ENCODE measurements at places on chromosomes 1 and 21.

DNA sequence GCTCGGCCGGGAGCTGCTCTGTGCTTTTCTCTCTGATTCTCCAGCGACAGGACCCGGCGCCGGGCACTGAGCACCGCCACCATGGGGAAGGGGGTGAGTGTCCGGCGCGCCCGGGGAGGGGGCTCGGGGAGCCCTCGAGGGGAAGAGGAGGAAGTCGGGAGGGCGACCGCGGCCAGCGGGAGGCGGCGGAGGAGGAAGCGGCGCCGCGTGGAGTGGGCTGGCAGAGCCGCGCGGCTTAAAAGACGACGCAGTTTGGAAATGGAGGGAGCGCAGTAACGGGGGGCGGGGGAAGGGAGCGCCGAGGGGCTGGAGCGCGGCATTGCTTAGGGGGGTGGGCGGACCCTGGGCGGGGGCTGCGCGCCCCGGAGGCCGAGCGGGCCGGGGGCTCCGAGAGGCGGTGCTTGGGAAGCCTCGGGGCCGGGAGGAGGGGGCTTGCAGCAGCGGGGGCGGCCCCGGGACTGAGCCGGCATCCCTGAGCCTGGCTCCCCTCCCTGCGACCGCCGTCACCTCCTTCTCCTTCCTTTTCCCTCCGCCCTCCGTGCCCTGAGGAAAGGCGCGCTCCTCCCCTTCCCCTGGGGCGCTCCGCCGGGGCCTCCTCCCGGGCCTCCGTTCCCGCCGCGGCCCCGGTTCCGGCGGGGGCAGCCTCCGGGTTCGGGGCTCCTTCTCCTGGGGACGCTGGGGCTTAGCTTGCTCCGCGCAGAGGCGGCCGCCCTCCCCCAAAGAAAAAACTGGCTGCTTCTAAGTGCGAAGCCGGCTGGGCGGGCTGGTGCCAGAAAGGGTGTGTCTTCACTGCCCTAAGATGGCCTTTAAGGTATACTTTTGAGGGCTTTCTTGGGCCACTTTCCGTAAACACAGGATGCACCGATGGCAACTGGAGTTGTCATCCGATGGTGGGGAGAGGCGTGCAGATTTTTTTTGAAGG is 648 bp downstream of the ATP1A1 start:
- DNase-seq, result peak; percentile 41

DNA sequence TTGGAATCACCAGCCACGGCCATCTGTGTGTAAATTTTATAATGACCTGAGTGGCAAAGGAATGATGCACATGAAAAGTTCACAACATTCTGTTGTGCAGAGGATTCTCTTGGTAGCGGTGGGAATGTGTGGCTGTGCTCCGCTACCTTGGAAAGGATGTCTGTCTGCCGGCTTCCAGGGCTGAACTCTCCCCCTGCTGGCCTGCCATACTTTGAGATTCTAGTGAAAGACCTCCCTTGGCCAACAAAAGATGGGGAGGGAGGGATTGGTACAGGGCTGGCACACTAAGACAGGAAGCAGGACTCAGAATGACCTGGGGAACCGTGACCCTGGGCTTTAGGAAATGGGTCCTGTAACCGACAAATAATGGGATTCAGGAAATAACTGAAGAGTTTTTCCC is 194.5 kb upstream of the PLD5 start:
- no peak for DNase-seq

- no peak for DNase-seq
These were observed 2.5 kb downstream of the MFSD2A start for GRCh38 chr1:39957299-39958015.

DNA sequence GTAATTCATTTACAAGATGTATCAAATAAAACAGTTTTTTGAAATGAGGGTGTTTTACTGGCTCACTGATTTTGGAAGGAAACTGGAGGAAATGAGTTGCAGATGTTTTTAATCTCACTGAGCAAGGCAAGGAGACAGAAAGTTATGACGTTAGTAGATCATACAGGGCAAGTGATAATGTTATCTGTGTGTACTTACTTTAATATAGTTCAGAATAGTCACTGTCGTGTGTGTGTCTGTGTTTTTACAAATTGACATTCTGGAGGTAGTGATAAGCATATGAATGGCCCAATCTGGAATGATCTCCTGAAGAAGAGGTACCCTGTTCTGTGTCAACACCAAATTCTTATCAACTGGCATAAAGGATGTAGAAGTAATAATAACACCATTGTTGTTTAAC is 1.9 kb upstream of the GBP4 start:
- no peak for DNase-seq

DNA sequence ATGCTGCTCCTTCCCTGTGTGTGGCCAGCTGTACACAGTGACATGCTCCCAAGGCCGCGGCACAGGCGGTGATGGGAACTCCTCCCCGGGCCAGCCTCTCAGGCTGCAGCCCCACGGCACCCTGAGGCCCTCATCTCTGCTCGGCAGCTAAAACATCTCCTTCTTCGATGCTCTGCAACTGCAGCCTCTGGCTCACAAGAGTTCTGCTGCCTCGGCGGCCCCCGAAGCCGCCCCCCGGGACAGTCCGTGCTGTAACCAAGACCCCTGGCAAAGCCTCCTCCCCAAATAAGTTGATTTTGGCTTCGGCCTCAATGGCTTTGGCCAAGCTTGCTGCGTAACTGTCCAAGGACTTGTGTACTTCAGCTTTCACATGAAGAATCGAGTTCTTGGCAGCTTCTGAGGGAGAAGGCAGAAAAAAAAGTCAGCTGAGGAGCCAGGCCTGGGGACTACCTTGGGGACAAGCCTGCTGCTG is 51.3 kb downstream of the GPR161 start:
- no peak for DNase-seq

DNA sequence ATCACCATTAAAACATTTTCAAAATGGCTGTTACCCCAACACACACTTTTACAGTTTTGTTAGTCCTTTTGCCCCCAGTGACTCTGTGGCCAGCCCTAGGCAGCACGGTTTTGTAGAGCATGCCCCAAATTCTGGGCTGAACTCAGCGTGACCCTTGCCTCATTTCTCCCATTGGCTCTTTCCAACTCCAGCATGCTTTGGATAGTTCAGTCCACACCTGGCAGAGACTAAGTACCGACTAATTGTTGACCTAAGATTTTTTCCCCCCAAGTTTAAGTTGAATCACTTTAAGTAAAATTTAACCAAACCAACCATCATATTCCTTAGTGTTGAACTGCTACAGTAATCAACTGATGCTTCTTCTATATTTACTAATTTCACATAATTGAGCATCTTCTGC is 62.4 kb upstream of the LRRC8B start:
- no peak for DNase-seq

DNA sequence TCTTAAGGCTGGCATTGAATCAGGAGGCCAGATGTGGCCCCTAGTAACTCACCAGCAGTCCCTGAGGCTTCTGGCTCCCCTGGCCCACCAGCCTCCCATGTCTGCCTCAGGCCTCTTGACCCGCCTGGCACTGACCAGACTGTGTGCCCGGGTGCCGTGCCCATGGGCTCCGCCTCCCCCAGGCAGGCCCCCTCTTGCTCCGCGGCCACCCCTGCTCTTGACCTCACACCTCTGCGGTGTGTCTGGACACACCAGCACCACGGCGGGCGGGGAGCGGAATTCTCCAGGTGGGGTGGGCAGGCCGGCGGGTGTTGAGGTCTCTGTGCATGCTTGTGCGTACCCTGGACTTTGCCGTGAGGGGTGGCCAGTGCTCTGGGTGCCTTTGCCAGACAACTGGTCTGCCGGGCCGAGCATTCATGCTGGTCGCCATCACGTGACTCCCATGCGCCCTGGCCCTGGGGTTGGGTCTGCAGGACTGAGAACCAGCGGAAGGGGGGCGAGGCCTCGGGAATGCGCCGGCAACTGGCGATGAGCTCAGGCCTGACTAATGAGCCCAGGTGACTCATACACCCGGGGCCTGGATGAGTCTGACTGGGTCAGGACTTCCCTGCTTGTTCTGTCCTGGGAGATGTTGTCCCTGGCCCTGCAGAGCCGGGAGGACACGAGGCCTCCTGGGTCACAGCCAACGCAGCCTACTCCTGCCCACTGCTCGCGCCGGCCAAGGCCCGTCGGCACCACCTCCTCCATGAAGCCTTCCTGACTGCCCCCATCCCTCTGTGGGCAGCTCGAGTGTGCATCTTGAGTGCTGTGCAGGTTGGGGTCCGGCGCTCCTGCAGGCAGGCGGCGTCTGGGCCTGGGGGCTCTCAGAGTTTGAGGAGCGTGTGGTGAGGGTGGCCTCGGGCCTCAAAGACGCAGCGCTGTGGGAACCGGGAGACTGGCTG is 22.6 kb downstream of the COL18A1 start:
- no peak for DNase-seq

- no peak for DNase-seq
These were observed 99.6 kb downstream of the CRB1 start for GRCh38 chr1:197367627-197368026.

- DNase-seq, result no peak
These were observed 10.8 kb upstream of the NFASC start for GRCh38 chr1:204859861-204860267.

DNA sequence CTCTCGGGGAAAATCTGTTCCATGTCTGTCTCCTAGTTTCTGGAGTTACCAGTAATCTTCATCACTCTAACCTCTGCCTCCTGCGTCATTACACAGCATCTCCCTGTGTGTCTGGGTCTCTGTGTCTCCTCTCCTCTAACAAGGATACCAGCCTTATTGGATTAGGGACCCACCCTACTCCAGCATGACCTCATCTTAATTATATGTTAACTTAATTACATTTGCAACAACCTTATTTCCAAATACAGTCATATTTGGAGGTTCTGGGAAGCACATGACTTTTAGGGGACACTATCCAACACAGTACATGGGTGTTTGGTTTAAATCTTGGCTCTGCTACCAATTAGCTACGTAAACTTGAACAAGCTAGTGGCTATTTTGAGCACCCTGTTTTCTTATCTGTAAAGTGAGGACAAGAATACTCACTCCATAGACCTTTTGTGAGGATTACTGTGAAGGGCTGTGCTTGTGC is 83.9 kb upstream of the SGIP1 start:
- no peak for DNase-seq

DNA sequence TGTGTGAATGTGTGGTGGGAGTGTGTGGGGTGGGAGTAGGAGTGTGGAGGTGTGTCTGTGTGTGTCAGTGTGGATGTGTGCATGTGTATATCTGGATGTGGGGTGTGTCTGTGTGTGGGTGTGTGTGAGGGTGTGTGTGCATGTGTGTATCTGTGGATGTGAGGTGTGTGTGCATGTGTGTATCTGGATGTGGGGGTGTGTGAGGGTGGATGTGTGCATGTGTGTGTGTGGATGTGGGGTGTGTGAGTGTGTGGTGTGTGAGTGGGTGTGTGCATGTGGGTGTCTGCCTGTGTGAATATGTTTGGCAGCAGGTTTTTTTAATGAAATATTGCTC is 106.1 kb downstream of the PDE9A start:
- no peak for DNase-seq

- DNase-seq, result no peak
These were observed 28.1 kb upstream of the IL10 start for GRCh38 chr1:206800411-206800810.

- DNase-seq, result no peak
These were observed 9.9 kb downstream of the TP73 start for GRCh38 chr1:3662080-3662671.

GRCh38 chr21:18725653-18726052 is 322.1 kb upstream of the TMPRSS15 start:
- DNase-seq, result no peak

- DNase-seq, result no peak
These were observed 79.8 kb upstream of the ROR1 start for GRCh38 chr1:63693944-63694571.

GRCh38 chr1:210496063-210496462 is 167.4 kb downstream of the HHAT start:
- no peak for DNase-seq

GRCh38 chr1:99365141-99365540 is 100.8 kb downstream of the PLPPR4 start:
- no peak for DNase-seq

GRCh38 chr1:241592273-241592958 is 47.8 kb downstream of the CHML start:
- DNase-seq, result no peak

DNA sequence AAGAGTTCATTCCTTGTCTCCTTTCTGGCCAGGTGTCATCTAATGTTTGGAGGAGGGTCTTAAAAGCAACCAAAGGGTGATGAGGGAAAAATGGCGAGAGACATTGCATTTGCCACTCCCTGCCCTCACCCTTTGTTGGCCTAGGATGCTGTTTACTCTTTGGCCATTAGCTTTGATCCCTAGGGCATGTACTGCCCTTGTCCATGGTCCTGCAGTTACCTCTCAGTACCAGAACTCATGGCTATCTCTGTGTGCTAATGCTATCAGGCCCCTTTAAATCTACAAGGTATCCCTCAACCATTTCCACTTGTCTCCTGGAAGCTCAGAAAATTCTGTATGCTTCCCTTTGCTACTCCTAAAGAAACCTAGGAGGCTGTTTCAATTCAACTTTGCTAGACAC is 424.8 kb upstream of the PLXNA2 start:
- DNase-seq, result no peak

DNA sequence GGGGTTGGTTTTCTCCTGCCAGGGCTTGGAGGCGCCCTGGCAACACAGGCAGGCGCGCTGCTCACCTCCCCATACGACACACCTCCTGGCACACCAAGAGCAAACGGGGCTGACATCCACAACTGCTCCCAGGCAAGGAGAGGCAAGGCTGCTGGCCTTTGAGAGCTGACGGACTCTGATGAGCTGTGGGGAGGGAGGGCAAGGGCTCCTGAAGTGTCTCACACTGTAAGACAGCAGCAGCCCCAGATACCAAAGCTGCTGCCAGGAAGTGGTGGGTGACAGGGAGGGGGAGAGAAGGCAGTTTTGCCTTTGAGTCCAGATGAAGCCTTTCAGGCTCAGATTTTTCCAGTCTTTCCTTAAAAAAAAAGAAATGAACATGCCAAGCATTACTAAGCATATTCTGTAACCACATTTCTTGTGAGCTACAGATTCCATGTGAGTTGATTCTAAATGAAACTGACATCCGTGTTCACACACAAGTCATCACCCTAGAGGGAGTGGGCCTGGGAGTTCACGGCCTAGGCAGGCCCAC is 24.3 kb downstream of the PGBD5 start:
- DNase-seq, result no peak

DNA sequence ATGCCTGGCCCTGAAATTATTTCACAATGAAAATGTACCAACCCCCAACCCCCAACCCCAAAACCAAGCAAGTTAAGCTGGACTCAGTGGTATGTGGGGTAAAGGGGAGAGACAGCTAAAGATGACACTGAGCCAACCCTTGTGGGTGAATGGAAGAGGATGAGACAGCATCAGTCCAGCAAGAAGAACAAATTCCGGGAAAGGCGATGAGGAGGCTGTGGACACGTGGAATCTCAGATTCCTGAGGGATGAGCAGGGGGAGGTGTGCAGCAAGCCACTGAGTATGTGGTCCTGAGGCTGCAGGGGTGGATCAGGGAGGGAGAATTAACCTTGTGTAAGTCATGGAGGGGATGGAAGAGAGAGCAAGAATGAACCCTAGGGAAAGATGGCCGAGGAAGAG is 14.4 kb upstream of the ZNF362 start:
- no peak for DNase-seq

- DNase-seq, result peak; percentile 67
These were observed 909 bp upstream of the PAXBP1 start for GRCh38 chr21:32772281-32773047.

DNA sequence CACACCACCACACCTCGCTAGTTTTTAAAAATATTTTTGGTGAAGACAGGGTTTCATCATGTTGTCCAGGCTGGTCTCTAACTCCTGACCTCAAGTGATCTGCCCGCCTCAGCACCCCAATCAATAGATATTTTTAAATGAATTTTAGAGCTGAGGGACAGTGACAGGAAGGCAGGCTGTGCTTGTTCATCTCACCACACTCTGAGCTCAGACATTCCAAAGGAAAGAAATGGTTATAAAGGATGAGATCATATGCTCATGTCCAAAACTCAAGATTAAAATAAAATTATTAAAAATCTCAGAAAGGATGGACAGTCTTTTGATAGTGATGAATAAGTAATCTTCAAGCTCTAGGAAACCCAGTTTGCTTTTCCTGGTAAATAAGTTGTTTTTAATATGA is 40.9 kb downstream of the L1TD1 start:
- no peak for DNase-seq
